NCI-H1694 treated with DMSO at 0.1 percent for 48 hours (cell line): ENCODE measurements at places on chromosomes 6 and 20.
A peak's percentile ranks its signal among the peaks of the same experiment; 100 is the strongest.

GRCh38 chr6:25369433-25370177 is 90.4 kb downstream of the CARMIL1 start:
- peak; percentile 92 for DNase-seq

DNA sequence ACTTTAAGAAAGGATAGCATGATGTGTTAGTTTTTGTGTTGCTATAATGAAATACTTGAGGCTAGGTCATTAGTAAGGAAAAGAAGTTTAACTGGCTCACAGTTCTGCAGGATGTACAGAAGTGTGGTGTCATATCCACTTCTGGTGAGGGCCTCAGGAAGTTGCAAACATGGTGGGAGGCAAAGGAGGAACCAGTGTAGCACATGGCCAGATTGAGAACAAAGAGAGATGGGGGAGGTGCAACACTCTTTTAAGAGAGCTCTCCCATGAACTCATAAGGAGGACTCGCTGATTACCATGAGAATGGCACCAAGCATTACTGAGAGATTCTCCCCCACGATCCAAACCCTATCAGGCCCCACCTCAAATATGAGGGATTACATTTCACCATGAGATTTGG is 265.4 kb downstream of the RIMS1 start:
- no peak for DNase-seq

DNA sequence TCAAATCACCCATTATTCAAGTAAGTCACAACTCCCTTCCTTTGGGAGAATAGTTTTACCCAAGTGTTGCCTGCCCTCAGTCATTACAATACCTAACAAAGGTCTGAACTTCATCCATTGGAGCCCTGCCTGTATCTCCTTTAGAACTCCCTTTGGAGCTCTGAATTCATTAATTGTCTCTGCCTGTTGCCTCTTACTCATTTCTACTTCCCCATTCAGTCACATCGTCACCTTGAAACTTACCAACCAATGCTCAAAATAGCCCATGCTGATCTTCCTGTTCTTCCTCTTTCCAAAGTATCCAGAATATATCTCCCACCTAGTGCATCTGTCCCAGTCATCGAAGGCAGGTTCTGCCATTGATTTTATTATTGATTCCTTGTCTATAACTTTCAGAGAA is 120.7 kb upstream of the ADGRF1 start:
- DNase-seq = no peak

DNA sequence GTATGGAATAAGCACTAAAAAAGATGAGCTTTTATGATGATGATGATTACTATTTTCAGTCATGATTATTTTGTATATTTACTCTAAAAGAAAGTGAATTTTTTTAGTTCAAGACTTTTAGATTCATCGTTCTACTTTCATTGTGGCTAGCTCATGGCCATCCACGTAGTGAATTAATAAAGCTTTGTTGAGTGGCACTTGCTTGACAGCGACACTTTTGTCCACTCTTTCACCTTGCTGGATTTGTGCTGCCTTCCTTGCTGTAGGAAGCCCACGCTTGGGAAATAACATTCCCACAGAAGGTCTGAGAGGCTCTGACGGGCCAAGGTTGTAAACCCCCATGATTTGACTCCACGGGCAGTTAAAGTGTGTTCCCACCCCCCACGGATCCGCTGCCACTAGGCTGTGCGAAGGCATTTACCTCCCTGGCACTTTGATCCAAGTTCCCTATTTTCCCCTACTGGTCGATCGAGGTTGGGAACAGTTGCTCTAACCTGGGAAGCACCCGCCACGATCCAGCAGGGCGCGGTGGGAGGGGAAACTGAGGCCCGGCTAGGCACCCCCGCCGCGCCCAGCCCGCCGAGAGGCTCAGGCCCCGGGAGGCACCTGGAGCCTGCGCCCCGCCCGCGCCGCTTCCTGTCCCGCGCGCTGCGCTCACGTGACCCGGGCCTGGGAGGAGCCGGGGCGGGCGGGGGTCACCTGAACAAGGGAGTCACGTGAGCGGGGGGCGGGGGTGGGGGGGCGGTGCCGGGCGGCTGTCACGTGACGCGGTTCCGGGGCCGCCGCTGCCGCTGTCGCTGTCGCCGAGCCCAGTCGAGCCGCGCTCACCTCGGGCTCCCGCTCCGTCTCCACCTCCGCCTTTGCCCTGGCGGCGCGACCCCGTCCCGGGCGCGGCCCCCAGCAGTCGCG is at the start of gene IGF2R:
IGF2R (plus strand) TSS at position 788 of the 909 bp plus-strand sequence. CDS start 165 bp downstream, outside the sequence.
- peak; percentile 61 for DNase-seq

DNA sequence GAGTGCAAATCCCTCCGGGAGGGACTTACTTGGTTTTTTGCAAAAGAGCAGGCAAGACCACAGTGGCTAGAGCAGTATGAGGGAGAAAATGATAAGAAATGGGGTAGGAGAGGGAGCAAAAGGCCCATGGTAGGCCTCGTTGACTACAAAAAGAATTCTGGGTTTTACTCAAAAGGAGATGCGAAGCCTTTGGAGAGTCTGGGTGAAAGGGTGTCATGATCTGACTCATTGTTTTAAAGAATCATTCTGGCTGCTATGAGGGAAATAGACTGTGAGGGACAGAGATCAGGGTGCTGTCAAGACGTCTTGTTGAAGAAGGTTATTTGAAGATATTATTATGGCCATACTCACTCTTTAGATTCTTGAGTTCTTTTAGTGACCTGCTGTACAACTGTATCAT is 13.0 kb downstream of the TBC1D32 start:
- no peak for DNase-seq

GRCh38 chr6:131764350-131764749 is 43.5 kb upstream of the ENPP1 start:
- DNase-seq = no peak
